ENCODE measurements at places on chromosomes 2 and 18. TPM values are rescaled to one million over a fixed set of nuclear protein-coding genes. Genes with fewer than 3 reads are reported as not detected.
A peak's percentile ranks its signal among the peaks of the same experiment; 100 is the strongest.

DNA sequence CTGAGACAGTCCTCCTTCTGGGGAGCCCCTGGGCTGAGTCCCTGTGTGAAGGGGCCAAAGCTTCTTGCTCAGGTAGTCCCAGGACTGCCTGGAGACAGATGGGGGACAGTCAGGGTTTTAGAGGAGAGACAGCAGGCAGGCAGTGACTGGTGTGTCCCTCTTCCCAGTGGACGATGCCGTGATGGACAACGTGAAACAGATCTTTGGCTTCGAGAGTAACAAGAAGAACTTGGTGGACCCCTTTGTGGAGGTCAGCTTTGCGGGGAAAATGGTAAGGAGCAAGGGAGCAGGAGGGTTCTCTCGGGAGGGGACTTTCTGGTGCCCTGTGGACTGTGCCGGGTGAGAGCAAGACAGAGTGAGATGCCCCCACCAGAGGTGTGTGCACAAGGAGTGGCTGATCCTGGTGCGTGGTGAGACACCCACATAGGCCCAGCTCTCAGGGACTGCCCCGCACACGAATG is 74.8 kb downstream of the DYSF start:
- DNase-seq, result no peak

- DNase-seq, result no peak
Observed at GRCh38 chr2:209383212-209383611, 40.6 kb upstream of the MAP2 start.

DNA sequence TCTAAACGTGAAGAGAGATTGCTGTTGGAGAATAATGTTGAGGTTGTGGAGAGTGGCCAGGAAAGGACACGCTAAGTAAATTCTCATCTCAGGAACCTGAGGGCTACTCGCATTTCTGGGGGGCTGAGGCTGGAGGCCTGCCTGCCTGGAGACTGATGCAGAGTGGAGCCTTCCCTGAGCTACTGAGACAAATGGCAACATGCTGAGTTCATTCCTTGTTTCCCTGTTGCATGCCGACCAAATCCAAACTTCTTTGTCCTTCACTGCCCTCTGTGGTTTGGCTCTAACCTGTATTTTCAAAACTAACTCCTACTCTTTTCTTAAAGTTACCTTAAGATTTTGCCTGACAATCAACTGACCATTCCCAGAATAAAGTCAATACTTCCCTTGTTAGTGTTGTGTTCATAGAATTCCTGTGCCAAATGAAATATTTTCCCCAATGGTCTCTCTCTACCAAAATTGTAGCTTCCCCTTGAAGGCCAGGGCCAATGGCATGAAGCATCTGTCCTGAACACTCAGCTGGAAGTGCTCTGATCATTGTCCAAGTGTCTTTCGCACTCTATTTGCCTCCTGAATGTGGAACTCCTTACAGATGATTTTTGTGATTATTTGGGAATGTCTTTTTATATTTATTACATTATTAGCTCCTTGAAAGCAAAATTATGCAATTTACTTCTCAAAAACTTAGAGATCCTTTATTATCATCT is 1085.6 kb downstream of the SOCS6 start:
- no peak for DNase-seq

GRCh38 chr2:174856447-174856846 is 92.2 kb upstream of the CHRNA1 start:
- DNase-seq, result no peak

DNA sequence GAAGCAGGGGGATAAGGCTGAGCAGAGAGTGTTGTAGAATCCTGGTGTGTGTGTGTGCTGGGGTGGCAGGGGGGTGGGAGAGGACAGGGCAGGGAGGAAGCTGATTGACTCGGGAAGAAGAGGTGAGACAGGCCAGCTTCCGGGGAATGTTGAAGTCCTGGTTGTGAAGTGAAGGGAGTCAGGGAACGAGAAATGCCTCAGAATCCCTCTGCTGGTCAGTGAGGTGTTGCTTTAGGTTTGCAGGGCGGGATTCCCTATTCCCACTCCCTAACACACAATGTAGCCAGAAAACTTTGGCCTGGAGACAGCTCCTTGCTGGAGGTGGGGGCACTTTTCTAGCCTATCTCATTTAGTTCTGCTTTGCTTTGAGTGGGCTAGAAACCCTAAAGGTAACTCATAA is 265.1 kb downstream of the HAUS1 start:
- no peak for DNase-seq

GRCh38 chr18:33157893-33158292 is 282.6 kb downstream of the CCDC178 start:
- DNase-seq, result no peak

GRCh38 chr2:133801946-133802345 is 233.7 kb upstream of the NCKAP5 start:
- DNase-seq, result no peak

- DNase-seq, result no peak
Observed at GRCh38 chr2:123165616-123166015, 859.5 kb upstream of the CNTNAP5 start.

DNA sequence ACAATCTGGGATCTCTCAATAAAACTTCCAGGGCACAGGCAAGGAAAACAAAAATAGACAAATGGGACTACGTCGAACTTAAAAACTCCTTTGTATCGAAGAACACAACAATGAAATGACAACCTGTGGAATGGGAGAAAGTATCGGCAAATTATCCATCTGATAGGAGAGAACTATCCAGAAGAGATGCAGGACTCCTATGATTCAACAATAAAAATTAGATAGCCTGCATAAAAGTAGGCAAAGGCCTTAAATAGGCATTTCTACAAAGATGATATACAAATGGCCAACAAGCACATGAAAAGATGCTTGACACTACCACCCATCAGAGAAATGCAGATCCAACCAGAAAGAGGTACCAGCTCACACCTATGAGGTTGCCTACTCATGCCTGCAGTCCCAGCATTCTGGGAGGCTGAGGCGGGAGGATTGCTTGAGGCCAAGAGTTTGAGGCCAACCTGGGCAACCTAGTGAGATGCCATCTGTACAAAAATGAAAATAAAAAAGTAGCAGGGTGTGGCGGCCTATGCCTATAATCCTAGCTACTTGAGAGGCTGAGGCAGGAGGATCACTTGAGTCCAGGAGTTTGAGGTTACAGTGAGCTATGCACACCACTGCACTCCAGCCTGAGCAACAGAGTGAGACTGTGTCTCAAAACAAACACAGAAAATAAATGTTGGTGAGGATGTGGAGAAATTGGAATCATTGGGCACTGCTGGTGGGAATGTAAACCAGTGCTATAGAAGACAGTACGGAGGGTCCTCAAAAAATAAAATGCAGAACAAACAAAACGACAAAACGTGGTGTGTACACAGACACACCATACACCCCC is 21.6 kb downstream of the TWIST2 start:
- no peak for DNase-seq

GRCh38 chr18:32893915-32894314 is 121.1 kb upstream of the KLHL14 start:
- no peak for DNase-seq

DNA sequence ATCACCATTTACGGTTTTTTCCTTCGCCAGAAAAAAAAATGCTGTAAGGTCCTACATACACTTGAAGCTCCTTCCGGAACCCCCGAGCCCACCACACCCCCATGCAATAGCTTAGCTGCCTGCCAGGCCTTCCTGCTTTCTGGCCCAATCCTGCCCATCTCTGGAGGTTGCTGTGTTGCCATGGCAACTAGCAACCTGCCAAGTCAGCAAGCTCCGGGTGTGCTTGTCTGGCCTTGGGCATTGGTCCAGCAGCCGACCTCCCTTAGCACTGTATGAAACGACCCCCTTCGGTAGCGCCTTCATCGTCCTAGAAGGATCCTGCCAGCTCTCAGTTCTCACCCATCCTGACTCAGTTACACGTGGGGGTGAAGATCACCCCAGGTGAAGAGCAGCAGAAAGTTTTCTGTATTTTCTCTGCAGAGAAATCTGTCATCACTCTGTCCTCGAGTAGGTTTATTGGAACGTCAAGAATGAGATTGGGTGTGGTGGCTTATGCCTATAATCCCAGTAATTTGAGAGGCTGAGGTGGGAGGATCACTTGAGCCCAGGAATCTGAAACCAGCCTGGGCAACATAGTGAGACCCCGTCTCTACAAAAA is 47.4 kb upstream of the MTCL1 start:
- no peak for DNase-seq

GRCh38 chr18:75089748-75090327 is 119.1 kb downstream of the PTGR3 start:
- DNase-seq, result no peak

- DNase-seq, result no peak
Observed at GRCh38 chr18:70380915-70381896, 92.4 kb downstream of the SOCS6 start.

DNA sequence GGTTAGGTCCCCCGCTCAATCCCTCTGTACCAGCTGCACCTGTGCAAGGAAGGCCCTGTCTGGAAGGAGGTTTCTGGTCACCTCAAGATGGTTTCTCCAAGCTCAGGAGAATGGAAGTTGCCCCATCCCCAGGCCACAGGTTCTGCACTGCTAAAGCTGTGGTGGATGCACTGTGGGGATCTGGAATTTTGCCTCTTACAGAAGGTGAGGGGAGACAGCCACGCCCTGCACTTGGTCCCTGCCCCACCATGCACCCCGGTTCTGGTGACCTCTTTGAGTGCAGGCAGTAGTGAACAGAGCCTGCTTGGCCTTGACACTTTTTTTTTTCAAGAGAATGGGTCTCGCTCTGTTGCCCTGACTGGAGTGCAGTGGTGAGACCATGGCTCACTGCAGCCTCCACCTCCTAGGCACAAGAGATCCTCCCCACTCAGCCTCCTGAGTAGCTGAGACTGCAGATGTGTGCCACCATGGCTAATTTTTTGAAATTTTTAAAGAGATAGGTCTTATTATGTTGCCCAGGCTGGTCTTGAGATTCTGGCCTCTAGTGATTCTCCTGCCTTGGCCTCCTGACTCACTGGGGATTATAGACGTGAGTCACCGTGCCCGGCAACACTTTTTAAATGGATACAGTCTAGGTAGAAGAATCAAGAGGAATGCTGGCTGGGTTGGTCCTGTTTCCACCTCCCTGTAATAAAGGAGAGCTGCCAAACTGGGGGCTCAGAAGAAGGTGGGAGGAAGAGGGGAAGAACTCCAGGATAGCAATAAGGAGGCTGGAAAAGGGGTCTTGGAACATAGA is 5.8 kb upstream of the NT5DC4 start:
- no peak for DNase-seq

DNA sequence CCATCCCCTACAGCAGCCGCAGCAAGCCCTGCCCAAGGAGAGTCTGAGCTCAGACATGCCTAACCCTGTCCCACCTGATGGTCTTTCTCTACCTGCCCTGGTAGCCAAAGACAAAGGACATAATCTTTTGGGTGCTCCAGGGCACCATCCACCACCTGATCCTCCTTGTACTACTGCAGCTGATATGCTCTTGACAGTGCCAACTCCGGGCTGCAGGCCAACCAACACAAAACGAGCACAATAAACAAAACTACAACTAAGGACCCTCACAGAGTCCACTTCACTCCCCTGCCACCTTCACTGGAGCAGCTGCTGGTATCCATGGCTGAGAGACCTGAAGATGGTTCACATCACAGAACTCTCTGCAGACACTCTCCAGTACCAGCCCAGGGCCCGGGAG is 106.3 kb downstream of the GRB14 start:
- DNase-seq, result no peak

DNA sequence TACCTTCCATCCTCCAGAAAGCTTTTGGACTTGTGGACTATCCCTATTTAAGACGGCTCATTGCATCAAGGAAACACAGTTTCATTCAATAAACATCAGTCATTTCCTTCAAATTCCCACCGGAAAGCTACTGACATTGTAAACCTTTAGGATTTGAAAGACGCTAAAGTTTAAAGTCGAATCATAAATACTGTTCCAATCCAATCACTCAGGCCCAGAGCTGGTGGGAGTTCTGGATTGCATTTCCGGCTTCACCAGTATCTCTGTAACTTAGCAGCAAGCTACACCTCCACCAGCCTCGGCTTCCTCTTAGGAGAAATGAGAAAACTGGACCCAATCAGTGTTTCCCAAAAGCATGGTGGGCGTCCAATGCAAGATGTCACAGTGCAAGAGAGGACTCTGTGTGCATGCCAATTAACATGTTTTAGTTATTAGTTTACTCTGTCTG is 1.6 kb downstream of the WDFY1 start:
- DNase-seq, result no peak

- peak; percentile 45 for DNase-seq
Observed at GRCh38 chr2:239934571-239935171, 90.5 kb downstream of the NDUFA10 start.

The ERFE gene
- total RNA-seq, result not detected

The CPS1 gene
- total RNA-seq, result 2.3 TPM
